ENCODE measurements at places on chromosomes 1 and 21.

- DNase-seq, result peak; percentile 93
Observed at GRCh38 chr1:31955917-31956736, 18.0 kb upstream of the PTP4A2 start.

- DNase-seq, result no peak
Observed at GRCh38 chr1:147786536-147786935, 26.1 kb upstream of the GJA5 start.

- DNase-seq, result peak; percentile 80
Observed at GRCh38 chr1:31745096-31745945, 18.8 kb downstream of the ADGRB2 start.

DNA sequence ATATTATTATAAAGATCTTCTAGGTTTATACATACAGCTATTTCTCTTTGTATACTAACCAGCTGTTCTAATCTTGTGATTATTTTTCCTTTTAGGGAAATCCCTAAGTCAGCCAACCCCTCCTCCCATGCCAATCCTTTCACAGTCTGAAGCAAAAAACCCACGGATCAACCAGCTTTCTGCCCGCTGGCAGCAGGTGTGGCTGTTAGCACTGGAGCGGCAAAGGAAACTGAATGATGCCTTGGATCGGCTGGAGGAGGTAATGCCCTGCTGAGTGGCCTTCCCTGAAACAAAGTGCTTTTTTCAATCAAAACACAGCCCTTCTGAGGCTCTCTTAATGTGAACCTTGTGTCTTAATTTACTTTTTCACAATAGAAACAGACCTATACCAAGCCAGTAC lies 32.4 kb upstream of the BMP8A start:
- no peak for DNase-seq

GRCh38 chr1:32150847-32151246 lies 28.6 kb upstream of the TXLNA start:
- DNase-seq, result no peak

- DNase-seq, result no peak
Observed at GRCh38 chr1:82152356-82153271, 351.9 kb downstream of the ADGRL2 start.

GRCh38 chr1:221303623-221304022 lies 424.4 kb downstream of the HLX start:
- DNase-seq, result no peak

DNA sequence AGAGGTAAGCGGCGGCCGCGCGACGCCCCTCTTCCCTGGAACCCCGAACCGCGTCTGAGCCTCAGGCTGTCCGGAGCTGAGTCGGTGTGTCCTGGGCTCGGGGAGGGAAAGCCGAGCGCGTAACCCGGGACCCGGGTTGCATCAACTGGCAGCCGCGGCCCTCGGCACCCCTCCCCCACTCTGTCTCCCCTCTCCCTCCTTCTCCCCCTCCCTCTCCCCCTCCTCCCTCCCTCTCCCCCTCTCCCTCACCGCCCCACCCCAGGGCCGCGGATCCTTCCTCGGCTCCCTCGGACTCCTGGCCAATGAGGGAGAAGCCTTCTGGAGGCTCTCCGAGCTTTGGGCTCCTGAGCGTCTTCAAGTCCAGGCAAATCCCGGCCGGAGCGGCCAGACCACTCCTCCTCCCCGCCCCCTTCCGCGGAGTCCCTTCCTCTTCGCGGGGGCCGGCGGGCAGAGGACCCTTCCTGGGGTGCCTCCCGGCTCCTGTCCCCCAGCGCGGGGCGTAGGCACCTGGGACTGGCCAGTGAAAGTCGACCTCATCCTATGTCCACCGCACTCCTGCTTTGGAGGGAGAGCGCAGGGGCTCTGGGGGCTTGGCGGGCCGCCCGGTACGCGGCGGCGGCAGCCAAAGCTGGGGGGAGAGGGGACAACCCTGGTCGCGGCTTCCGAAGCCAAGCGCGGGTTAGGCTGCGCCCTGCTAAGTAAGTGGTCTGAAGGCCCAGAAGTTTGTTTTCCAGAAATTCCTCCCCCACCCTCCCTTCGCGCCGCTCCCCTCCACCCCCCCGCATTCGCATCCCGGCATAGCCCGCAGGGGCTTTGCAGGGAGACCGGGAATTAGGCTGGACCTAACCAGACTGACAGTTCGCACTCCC lies 850 bp downstream of the SESN2 start:
- peak; percentile 66 for DNase-seq

DNA sequence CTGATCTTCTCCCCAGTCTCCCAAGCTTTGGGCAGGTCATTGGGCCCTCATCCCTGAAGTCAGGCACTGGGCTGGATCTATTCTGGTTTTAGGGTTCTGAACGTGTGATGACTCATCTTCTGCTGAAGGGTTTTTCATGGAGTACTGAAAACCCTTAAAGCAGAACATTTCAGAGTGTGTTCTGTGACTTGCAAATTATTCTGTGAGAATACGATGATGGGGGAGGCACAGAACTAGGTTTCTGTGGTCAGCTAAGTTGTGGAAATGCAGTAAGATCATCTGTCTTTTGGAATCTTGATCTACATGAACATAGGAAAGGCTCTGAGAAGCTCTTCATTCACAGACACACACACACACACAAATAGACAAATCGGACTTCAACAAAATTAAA lies 46.2 kb downstream of the NAV1 start:
- DNase-seq, result no peak

DNA sequence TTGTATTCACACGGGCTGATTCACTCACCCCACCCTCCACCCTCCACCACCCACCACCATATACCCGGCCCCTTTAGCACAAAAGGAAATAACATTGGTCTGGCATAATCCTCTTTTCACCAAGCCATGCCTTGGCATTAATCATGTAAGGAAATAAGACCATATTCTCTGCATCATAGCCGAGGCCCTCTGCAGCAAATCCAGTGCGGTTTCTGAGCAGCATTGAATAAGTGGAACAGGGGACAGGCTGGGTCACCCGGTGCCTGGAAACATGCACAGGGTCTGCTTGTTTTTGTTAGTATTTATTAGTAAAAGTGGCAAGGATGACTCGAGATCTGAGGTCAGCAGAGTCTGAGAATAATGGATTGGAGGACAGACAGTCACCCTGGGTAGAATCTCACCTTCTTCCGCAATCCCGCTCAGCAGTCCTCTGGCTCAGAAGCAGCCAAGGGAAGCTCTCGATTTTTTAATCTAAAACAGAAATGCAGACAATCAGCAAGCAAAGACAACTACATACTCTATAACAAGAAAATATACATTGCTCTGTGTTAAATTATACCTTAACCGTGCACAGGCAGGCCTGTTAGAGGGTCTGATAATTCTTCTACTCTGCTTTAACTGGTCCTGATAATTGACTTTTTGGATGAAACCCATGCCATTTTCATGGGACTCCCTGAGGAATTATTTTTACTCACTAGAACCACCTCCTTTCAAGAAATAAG lies 52.4 kb upstream of the CDC42BPA start:
- DNase-seq, result no peak

DNA sequence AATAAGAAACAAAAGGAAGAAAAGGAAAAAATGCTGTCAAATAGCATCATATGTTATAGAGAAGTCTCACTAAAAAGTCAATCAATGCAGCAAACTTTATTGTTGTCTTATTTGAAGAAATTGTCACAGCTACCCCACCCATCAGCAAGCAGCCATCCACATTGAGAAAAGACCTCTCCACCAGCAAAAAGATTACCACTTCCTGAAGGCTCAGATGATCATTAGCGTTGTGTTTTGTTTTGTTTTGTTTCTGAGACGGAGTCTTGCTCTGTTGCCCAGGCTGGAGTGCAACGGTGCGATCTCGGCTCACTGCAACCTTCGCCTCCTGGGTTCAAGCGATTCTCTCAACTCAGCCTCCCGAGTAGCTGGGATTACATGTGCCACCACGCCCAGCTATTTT lies 29.0 kb downstream of the ATP2B4 start:
- DNase-seq, result no peak

DNA sequence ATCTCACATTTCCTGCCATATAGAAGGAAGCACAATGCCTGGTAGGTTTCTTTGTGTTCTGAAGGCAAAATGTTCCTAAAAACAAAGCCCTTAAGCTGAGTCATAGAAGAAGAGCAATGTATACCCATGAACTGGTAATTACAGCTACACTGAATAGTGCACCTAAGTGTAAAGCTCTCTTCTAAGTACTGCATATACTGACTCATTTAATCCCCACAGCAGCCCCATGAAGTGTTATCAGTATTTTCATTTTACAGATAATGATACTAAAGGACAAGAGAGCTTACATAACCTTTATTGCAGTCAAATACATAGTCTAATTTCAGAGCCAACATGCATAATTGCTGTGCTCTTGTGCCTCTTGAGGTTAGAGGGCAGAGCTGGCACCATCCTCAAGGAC lies 239.9 kb downstream of the DPYD start:
- no peak for DNase-seq

DNA sequence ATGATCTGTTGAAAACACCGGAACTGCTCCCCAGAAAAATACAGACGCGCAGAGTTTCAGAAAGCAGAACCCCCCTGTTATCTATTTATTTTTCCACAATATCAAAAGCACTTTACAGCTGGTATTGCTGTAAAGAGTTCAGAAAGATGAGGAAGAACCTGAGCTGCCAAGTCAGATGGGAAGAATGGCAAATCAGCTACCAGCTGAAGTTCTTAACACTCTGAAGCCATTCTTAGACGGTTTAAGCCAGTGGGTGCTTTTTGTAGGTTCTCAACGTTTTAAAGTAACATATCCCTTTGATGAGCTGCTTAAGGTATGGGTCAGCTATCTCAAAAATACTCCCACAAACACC lies 714 bp upstream of the AKIRIN1 start:
- DNase-seq, result no peak

DNA sequence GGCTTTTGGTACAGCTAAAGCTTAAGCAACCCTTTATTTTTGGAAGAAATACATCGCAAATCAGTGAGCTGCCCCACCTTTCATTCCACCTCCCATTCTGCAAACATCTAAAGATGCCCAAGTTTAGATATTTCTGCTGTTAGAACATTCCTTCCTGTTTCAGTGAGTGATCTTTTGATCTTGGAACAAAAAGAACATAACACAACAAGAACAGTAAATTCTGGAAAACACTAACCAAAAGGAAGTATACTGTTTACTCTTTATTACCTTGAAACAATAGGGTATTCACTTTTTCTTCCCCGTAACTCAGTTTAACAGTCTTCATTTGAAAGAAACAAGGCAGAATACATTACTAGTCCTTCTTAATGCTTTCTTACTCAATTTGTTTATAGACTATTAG lies 40.6 kb downstream of the HNRNPR start:
- DNase-seq, result no peak

GRCh38 chr1:179883745-179884138 lies 1.7 kb downstream of the TOR1AIP1 start:
- DNase-seq, result peak; percentile 82

All from activated CD4-positive, alpha-beta T cell treated with anti-CD3 and anti-CD28 coated beads for 36 hours (primary cell).